ENCODE measurements at places on chromosomes 2 and 18.

GRCh38 chr2:186827411-186827810 is 21.6 kb downstream of the ZSWIM2 start:
- DNase-seq, result no peak

DNA sequence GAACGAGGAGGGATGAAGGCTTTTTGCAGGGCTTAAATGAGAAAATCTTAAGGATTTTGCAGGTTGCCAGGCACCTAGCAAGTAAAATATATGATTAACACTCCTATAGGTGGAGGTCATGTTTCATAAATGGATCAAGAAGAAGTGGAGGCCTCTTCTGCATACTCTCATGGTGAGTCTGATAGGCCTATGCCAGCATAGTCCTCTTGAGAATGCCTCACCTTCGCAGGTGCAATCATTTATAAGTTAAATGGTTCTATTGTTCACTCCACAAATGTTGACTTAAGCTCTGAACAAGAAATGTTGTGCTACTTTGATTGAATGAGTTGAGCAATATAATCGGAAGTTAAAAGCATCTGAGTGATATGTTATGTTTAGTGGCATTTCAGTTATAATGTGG is 12.1 kb downstream of the LRRTM1 start:
- no peak for DNase-seq

DNA sequence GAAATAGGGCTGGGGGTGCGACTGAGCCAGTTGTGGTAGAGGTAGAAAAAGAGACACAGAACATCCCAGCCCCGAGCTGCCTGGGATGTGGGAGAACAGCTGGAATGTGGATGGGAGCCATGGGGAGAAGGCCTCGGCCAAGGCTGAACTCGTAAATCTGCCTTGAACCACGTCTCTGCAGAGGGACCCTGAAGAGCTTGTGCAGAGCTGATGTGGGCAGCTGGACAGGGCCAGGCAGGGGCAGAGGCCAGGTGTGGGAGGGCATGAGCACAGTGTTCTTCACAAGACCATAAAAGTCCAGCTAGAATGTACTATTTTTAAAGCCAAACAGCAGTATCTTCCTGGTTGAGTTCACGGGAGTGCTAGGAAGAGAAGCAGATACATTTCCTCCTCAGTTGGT is 5.7 kb downstream of the TCF23 start:
- no peak for DNase-seq

GRCh38 chr2:175872721-175873120 is 129.3 kb downstream of the LNPK start:
- DNase-seq, result no peak

DNA sequence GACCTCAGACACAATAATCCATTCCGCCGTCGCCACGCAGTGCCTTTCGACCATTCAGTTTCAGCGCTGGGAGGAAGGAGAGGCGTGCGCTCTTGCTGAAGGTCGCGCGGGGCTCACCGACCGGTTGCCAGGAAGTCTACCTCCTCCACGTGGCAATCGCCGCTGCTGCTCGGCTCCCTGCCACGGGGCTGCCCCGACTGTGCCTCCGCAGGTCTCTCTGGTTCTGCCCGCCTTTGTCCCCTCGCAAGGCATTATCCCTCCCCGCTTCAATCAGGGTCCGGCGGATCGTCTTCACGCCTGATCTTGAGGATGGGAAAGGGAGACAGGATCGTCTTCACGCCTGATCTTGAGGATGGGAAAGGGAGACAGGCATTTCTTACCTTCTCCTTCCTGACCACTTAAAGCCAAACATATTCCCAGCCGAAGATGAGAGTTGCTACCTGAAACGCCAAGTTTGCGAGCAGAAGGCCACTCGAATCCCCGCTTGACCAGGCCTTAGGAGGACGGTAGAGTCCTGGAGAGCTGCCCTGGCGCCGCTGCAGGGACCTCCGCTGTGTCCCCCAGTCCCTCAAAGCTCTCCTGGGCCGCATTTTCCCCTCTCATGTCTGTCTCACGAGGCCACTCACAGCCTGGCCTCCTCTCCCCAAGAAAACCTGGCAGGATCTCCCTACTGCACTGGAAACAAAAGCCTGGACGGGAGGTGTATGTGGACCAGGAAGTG is 4.3 kb upstream of the GPR45 start:
- no peak for DNase-seq

DNA sequence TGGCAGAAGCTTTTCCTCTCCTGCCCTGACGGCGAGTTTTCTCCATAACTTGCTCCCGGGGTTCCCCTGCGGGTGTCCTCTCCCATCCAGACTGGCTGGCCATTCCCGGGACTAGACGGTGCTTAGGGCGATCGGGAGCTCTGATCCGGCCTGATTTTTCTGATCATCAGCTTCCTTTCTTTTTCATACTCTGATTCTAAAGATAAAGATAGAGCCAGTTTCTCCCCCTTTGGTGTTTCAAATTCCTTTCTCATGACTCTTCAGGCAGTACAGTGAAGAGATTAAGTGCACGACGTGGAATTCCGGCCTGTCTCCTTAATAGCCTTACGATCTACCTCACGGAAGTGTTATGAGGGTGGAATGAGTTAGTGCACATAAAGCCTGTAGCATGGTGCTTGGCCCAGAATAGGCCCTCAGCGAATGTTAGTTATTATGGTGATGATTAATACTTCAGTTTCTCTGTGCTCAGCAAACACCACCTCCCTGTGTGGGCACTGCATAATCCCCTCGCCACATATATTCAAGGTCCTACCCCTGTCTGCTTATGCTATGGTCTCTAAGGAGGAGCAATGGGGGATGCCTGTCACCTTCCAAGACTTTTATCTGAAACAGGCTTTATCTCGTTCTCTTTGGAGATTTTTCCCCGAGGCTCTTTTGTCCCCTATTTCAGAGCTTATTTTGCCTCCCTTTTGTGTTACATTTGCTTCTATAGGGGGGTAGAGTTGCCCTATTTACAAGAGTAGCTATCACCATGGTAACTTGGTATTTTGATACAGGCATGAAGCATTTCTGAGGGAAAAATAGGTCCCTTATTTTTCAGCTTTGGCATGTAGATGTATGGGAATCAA is 254.8 kb downstream of the CDH2 start:
- no peak for DNase-seq

- DNase-seq, result no peak
Observed at GRCh38 chr18:30920757-30921156, 121.8 kb downstream of the DSC3 start.

GRCh38 chr2:208929139-208929864 is 494.5 kb upstream of the MAP2 start:
- DNase-seq, result no peak

DNA sequence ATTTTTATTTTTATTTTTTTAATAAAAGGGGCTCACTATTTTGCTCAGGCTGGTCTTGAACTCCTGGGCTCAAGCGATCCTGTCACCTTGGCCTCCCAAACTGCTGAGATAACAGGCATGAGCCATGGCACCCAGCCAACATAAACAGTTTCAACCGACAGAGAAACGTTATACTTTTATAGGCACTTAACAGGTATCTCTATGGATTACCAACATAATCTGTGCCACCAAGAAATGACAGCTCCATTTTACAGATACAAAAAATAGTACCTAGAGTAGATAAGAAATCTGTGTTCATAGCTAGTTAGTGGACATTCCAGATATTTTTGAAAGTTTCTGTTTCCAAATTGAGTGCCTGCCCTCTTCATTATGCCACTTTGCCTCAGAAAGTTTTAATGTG is 1316.7 kb downstream of the LRP1B start:
- no peak for DNase-seq

DNA sequence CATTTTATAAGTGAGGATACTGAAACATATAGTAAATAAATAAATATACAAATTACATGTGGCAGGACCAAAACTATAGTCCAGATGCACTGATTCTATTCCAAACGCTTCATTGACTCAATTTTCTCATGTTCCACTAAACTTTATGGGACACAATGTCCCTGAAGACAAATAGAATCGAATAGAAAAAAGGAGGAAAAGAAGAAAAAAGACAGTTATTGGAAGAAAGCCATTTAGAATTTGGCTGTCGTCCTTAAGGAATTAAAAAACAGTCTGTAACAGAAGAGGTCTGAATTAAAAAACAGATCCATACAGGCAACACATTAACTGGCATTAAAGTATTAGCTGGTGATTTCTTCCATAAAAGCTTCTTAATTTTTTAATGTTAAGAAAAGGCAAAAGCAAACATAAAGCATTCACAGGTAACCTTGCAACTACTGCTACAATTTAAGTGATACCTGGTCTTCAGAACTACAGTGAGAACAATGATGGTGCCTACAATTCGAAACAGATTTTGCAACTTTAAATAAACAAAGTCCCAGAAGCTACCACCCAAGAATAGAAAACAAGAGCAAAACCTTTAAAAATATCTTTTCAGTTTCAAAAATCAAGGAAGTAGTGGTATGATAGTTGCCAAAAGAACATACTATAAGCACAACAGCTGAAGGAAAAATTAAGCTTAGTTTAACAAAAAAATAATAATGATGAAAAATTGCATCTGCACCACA is 17.4 kb upstream of the CHAC2 start:
- DNase-seq, result no peak

Measured in CD4-positive, alpha-beta T cell treated with Interferon alpha-2 for 1 hour (primary cell).